ENCODE measurements at places on chromosomes 7 and 10.

DNA sequence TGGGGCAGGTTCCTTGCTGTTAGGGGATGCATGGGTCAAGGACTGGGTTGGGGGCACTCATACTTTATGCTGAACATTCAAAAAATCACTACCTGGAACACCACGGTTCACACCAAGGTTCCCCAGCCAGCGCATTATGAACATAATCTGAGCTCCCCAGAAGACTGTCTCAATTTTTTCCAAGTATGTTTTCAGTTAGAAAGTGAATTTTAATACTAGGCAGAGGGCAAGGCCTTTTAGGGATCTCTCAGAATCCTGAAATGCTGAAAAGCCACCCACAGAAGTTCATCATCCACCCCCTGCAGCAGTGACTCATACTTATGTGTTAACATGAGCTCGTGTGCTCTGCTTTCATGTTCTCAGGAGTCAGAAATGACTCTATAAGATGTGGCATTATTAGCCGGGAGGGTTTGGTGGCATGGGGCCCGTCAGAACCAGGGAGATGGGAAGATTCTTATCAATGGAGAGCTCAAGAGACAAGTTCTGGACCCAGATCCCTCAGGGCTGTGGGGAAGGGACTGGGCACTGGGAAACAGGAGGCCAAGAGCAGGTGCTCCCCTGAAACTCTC is 185.2 kb upstream of the ITGB1 start:
- DNase-seq = no peak

DNA sequence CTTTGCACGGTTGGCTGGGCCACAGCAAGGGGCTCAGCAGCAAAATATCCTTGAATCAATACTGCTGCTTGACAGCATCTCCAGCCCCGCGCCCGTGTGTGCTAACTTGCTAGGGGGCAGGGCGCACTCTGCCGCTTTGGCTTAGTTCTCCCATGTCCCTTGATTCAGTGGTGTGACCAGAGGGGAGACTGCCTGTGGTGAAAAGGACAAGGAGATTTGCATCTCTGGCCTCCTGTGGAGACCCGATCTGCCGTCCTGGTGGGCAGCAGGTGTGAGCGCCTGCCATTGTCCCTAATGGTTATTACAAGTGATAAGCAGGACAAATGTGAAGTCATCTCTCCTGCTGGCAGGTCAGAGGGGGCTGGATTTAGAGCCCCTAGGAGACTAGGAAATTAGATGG is 500.2 kb upstream of the GALNT17 start:
- DNase-seq = no peak

DNA sequence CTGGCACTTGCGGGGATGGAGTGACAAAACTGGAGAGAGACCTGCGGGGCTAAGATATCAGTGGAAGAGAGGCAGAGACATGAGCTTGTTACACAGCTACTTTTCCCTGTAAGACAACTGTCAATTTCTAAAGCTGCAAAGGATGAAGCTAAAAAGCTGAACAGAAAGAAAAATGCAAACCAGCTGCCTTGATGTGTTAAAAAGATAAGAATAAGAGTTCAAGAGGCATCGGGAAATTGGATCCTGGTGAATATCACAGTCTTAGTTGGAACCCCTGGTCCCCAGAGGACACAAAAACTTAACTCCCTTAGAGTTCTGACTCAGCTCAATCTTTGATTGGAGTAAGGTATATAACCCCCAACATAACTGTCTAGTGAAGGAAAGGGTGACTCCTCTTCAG is 38.8 kb downstream of the VPS41 start:
- DNase-seq = no peak

- DNase-seq = no peak
Observed at GRCh38 chr10:44960482-44961229, 1.1 kb downstream of the RASSF4 start.

DNA sequence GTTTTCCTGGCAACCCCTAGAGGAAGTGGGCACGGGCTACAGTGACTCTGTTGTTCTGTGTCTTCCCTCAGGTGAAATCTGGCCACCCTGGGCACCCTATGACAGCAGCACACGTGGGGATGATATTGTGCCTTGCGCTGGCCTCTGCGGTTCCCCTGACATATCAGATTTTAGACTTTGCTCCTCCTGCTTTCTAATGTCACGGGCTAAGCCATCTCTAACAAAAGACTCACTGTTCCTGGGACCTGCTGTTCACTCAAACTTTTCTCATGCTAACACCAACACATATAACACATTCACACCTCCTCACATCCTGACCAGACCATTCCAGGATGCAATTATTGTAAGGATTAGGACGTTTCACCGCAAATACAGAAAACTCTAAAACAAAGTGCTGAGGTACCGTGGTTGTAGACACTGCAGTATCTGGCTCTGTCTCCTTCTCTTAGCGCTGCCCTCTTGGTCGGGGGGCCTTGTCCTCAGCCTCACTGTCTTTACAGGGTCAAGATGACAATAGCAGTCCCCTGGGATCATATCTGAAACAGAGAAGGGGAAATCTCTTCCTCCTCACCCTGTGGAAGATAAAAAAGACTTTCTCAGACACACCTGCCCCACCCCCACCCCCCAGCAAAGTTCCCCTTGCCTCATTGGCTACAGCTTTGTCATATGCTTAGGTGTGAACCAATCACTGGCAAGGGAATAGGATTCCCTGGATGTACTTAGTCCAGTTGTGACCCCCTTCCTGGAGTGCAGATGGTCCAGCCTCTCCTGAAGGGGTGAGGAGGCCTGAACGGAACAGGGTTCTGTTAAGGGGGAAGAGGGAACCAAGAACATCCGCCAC is 14.1 kb downstream of the CHN2 start:
- no peak for DNase-seq

GRCh38 chr10:120667276-120667675 is 183.9 kb upstream of the WDR11 start:
- no peak for DNase-seq

GRCh38 chr7:92976931-92977330 is 140.6 kb upstream of the CDK6 start:
- no peak for DNase-seq

- DNase-seq = no peak
Observed at GRCh38 chr7:113370910-113371309, 252.6 kb upstream of the SMIM30 start.

DNA sequence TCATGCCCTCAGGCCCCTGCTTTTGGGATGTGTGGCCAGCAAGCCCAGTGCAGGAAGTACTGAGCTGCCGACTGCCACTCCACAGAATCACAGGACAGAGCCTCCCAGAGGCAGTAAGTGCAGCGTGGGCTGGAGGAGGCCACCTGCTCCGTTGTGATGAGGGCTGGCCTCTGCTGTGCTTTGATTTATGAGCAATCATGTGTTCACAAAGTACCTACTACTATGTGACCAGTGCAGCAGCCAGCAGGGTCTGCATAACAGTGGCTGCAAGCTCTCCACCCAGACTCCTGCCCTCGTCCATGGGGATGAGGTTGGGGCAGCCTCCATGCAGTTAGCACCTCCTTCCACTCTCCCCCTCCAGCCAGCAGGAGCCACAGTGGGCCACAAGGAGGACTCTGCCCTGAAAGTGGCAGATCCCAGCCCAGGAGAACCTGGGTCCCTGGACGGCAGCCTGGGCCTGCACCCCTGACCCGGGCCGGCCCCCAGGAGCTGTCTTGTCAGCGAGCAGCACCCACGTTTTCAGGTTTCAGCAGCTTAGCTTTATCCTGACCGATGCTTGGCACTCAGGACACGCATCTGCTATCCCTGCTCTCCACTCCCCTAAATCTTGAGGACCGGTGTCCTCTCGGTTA is 37.7 kb upstream of the INSIG1 start:
- no peak for DNase-seq

GRCh38 chr7:51317582-51317910 is 937 bp upstream of the COBL start:
- no peak for DNase-seq

GRCh38 chr10:102407425-102408130 is 11.0 kb downstream of the PSD start:
- no peak for DNase-seq

GRCh38 chr7:44288811-44289340 is 36.5 kb downstream of the CAMK2B start:
- DNase-seq = no peak

- no peak for DNase-seq
Observed at GRCh38 chr10:14478604-14479003, 147.9 kb upstream of the FRMD4A start.

DNA sequence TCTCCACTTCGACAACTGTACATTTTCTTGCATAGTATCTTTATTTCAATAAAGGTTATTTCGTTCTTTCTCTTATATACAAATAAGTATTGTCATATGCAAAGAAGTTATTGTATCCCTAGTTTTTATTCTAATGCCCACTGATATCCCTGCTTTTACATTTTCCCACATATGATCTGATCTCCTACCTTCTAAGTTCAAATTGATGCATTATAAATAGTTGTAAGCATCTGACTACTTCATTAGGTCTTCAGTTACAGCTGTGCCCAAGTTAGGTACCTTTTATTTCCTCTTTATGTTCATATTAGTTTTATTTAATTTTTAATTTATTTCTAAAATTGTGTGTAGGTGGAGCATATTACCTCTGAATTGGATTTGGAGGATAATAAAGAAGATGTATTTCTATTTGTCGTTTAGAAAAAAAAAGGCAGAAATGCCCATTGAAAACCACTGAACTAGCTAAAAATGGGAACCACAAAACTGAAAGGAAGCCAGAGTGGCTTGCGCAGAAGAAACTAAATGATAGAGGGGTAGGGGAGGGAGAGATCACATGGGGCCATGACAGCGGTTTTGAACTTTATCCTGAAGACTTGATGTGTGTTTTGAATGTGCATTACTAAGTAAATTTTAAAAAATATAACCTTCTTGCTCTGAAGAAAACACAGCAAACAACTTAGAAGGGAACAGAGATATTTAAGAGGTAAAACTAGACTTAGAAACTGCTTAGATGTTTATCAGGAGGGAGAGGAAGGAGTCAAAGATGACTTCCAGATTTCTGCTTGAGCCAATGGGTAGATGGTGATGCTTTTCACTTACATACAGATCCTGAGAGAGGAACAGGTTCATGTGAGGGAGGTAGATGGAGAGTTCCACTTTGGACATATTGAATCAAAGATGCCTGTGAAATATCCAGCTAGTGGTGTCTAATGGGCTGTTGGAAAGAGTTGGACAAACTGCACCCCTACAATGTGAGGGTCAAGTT is 9.3 kb upstream of the ZC3HAV1L start:
- DNase-seq = no peak

DNA sequence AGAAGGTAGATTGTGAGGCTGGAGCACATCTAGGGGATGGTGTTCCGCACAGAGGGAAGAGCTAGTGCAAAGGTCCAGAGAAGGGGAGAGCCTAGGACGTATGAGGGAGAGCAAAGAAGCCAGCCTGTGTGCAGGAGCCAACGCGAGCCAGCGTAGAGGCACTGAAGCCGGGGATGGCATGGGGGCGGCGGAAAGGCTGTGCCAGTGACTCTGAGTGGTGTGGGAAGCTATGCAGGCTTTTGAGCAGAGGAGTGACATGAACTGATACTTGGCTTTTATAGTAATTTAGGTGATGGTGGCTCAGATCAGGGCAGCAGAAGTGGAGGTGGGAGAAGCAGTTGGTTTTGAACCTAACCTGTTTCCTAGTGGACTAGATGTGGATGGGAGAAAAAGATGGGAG is 65.8 kb downstream of the ATXN7L1 start:
- DNase-seq = no peak

- DNase-seq = no peak
Observed at GRCh38 chr10:124691002-124691401, 53.2 kb downstream of the FAM53B start.

GRCh38 chr7:32496052-32496813 is 944 bp downstream of the AVL9 start:
- DNase-seq = no peak

DNA sequence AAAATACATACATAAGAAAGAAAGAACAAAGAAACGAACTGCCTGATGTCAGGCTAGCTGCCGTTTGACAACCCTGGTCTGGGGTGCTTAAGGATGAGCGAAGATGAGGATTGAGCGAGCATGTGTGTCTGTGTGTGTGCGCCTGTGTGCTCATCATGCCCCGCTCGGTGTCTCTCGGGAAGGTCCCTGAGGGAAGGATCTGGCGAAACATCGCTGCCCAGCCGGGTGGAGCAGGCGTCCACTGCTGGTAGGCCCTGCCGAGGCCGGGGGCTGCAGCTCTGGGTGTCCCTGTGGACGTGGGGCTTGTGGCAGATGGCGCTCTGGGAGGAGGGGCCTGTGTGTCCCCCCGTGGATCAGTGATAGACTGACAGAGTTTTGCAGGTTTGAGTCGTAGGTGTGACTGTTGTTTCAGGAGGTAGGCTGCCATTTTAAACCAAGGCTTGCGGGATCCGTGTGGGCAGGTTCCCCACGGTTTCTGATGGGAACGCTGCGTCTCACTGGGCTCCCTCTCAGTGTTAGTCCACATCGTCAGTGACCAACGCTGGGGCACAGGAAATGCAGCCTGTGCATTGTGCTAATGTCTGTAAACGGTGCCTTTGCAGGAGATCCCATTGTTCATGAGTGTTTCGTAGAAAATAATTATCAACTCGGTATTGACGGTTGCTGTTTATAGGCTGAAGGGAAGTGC is 5.9 kb upstream of the SUN1 start:
- DNase-seq = no peak

GRCh38 chr7:51186531-51186930 is 130.1 kb downstream of the COBL start:
- DNase-seq = no peak

DNA sequence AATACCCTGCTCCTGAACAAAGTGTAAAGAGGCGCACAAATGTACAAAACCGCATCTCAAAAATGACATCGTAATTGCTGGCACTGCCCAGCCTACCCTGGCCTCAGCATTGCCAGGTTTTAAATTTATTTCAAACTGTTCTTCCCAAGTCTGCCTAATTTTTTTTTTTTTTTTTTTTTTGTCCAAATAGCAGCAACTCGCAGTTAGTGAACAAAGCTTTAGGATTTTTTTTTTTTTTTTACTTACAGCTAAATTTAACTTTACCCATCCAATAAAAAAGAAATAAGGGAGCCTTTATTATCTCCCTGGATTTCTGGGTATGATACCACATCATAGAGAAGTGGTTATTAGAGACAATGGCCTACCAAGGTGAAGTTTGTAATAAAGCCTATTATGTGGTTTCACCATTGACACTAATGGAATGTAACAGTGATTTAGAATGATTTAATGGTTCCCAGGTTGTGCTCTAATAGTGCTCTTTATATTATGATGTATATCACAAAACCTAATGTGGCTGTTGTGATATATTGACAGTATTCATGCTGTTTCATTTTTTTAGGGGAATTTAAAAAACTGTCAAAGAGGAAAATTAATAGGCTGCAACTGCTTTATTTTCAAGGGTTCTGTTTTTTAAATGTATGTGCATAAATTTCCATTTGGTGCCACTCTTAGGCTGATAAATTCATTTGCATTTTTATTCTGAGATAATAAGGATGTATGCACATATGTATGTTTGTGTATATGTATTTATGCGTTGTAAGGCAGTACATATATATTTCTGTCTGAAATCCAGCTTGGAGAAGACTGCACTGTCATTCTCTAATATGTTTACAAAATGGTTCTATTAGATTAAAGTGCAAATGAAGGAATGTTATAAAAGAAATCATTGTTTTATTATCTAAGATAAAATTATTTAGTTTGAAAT is 309.0 kb downstream of the TFEC start:
- no peak for DNase-seq

- DNase-seq = no peak
Observed at GRCh38 chr10:85862771-85863170, 503.8 kb downstream of the GRID1 start.

- no peak for DNase-seq
Observed at GRCh38 chr7:91946549-91946948, 5.9 kb downstream of the AKAP9 start.

- DNase-seq = no peak
Observed at GRCh38 chr10:9035355-9035754, 980.9 kb downstream of the GATA3 start.
